ENCODE measurements at places on chromosomes 1 and 21.

DNA sequence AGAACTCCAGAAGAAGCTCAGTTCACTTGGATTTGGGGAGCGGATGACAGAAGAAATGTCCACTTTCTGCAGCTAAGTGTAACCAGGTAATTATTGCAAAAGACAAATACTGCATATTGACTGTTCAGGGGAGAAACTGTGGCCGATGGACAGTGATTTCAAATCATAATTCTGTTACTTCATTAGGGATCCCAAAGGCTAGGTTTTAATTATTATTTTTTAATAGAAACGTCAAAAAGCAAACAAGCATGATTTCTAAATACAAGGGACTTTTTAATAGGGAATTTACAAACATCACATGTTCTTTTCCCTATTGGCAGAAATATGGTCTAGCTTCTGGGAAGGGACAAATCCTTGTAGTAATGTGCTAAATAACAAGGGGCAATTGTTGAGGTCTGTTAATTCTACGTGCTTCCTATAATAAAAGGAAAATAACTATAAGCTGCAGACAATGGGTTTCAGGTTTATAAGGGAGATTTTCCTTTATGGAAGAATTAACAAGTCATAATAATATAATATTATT lies 15.5 kb downstream of the DIPK1A start:
- no peak for DNase-seq

GRCh38 chr1:185260611-185261010 lies 56.4 kb downstream of the IVNS1ABP start:
- no peak for DNase-seq

GRCh38 chr1:10114746-10115145 lies 82.0 kb downstream of the UBE4B start:
- no peak for DNase-seq

DNA sequence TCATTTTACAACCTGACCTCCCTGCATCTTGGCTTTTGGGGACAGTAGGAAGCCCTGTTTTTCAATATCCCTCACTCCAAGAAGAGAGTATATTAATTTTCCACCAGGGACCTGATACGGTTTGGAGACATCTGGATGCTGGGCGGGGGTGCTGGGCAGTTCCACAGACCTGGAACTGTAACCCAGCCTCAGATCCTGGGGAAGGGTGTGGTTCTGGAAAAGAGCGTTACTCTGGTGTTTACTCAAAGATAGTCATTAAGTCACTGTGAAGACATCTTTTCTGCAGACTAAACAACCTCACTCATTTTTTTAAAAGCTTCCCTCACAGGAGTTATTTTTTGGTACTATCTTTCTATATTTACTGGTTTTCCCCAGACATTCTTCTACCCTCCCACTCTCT lies 189.8 kb downstream of the CLIC6 start:
- no peak for DNase-seq

- no peak for DNase-seq
Observed at GRCh38 chr21:33937146-33937545, 21.5 kb upstream of the ATP5PO start.

- DNase-seq: no peak
Observed at GRCh38 chr1:18351735-18352134, 129.0 kb upstream of the KLHDC7A start.

- no peak for DNase-seq
Observed at GRCh38 chr1:88980870-88981269, 11.6 kb downstream of the KYAT3 start.

GRCh38 chr1:59105548-59106507 lies 191.1 kb upstream of the FGGY start:
- DNase-seq: no peak

GRCh38 chr21:35520856-35521255 lies 471.8 kb upstream of the RUNX1 start:
- no peak for DNase-seq

DNA sequence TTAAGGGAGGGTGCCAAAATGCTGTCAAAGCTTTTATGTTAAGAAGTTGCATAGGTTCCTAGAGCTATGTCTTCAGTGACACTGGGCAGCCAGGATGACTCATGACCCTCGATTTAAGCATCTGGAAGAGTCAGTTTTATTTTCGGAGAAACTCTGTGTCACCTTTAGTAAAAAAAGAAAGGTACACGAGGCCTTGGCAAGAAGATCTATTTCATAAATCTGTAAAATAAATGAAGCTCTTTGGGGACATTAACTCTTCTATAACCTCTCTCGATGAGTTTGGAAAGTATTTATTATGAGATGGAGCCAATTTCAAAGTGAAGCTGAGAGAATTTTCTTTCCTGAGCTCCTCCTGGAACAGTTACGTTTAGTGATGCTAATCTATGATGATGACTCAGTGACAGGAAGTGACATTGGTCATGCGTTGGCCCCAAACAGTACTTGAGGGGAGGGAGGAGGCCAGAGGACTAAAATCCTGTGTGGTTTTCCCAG lies 156.5 kb downstream of the HLX start:
- DNase-seq: peak; percentile 60

DNA sequence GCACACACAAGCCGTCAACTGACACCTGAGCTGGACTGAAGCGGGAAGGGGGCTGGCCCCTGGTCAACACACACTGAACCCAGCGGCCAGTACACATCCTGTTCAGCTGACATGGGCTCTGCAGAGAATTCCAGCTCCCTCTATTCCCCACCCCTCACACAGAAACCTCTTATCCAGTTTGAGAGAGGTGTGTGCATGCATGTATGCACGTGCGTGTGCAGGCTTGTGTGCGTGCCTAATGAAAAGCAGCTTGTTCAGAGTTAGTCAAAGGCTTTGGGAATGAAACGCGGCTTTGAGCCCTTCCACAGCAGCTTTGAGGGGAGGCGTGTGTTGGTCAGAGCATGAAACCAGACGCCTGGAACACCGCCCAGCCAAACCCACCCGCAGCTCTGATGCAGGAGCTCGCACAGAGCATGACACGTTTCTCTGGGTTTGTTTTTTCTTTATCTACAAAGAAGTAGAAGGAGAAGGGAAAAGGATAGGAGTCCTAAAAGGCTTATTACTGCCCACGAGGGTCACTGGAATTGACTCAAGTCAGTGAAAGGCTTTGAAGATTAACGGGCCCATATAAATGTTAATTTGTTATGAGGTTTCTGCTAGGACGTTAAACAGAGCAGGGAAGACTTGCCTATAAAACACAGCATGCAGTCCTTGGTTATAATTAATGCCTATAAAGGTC lies 184.2 kb downstream of the ETS2 start:
- DNase-seq: peak; percentile 41

DNA sequence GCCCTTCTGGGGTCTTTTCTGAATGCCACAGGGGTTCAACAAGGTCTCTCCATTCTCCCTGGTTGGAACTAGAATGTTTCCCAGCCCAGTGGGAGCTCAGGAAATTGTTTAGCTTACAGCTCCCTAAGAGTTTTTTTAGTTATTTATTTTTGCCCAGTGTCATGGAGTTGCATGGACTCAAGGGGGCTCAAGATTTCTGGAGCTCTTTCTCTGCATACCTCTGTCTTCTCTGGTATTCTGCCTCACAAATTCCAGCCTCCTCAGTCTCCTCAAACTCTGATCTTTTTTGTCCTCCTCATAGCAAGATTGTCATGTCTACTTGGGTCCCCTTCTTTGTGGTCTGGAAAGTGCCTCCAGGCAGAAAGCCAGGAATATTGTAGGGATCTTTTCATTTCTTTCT lies 15.9 kb upstream of the PPP2R5A start:
- DNase-seq: no peak

DNA sequence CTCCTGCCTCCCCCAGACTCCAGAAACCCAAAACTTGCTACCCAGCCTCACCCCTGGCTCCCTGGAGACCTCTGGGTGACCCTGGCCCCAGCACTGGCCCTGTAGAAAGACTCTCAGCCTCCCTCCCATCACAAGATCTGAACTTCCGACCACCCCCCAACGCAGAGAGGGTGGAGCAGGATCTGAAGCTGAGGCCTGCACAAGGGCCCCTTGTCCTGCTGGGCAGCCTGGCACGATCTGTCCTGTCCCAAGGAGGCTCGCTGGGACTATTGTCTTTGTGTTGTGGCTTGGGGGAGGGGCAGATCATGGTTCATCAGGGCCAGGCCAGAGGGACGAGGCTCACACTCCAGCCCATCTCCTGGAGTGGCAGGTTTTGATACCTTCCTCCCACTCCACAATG lies 20.0 kb downstream of the PHLDA3 start:
- no peak for DNase-seq

- DNase-seq: no peak
Observed at GRCh38 chr1:66426239-66426853, 107.6 kb upstream of the SGIP1 start.

DNA sequence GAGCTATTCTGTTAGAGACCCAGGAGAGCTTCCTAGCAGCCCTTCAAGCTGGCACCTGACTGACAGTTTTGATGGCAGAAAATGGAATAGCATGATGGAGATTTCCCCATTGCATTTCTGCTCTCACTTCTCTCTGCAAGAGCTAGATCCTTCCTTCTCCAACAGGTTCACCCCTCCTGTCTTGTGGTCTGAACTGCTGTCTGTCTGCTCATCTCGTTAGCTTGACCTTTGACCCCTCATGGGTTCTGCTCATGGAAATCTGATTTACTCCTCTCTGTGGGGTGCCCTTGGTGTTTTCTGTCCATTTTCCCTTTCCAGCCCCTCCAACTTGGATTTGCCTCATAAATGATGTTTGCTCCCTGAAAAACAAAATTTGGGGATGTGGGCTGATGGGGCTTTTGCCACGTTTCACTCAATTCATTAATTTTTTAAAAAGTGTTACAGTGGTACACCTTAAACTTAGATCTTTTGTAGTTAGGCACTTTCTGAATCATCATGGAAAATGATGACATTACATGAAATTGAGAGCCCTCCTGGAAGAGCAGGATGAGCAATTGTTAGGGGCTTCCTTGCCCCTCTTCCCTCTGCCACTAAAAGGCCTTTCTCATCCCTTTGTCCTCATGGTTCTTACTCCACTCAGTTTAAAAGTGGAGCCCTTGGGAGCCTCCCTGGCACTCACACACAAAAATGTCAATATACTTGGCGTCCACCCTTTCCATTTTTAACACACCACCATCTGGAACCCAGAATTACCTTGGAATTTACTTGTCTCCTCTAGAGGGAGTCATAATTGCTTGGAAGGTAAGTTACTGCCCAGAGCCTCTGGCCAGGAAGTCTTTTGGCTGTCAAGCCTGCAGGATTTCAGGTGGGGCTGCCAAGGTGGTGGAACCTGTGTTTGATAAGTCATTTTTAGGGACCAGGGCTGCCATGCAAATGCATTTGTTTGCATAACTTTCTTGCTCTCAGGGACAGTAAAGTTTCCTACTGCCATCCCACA lies 31.9 kb upstream of the IL19 start:
- peak; percentile 49 for DNase-seq

DNA sequence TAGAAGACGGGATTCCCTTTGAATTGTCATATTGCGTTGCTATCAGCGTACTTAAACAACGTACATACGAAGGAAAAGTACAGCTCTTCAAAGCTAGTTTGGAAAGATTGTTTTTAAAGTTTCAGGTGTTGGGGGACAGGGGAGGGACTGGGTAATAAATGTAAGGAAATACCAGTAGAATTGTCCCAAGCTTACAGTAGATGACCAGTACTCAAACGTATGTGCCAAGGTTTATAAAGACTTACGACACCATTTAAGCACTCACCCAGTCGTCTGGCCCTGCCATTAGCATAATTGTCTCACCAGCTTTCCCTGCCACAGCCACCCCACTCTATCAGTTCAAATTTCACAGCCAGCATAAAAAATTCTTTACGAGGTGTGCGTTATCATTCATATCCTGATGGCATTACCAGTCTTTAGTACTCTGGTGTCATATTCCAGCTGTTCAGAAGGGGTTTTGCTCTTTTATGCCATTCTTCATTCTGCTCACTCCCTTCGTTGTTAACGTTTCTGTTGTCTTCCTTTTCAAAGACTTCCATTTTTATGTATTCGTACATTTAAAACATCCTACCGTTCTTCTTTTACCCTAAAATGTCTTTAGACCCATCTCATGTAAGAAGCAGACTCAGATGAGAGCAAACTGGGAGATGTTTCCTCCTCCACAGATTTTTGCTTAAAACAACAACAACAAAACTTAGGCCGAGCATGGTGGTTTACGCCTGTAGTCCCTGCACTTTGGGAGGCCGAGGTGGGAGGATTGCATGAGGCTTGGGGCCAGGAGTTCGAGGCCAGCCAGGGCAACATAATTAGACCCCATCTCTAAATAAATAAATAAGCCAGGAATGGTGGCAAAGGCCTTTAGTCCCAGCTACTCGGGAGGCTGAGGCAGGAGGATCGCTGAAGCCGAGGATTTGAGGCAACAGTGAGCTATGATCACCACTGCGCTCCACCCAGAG lies 1.0 kb upstream of the HP1BP3 start:
- DNase-seq: peak; percentile 36

- DNase-seq: peak; percentile 72
Observed at GRCh38 chr21:36422279-36423098, 37.3 kb downstream of the CHAF1B start.

DNA sequence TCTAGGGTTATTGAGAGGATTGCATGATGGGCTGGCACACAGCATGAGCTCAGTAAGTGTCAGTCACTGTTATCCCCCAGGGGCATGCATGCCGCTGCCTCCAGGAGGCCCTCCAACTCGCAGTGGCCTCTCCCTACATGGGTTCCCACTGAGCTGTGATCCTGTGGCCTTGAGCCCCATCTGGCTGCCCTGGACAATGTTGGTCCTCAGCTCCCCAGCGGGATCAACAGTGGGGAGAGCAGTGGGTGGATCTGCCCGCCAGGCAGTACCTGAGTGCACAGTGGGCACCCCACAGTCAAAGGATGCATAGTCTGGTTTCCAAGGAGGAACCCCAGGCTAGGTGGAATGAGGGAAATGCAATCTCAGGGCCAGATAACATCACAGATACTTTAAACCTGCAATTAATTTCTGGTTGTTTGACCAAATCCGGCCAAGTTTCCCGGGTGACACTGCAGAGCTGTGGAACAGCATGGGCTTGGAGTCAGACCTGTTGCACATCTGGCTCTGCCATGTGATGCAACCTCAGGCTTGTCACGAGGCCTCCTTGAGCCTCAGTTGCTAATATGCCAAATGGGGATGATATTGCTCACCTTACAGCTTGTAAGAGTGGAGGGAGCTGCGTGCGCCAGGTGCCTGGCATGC lies 9.3 kb downstream of the PADI3 start:
- DNase-seq: peak; percentile 54

DNA sequence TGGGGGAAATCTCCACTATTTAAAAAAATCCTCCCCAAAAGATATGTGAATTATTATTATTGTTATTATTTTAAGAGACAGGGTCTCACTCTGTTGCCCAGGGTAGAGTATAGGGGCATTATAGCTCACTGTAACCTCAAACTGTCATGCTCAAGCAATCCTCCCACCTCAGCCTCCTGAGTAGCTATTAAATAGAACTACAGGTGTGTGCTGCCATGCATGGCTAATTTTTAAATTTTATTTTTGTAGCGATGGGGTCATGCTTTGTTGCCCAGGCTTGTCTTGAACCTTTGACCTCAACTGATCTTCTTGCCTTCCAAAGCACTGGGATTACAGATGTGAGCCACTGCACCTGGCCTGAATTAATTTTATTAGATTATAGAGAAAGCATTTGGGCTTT lies 116.8 kb downstream of the RABGAP1L start:
- no peak for DNase-seq

- no peak for DNase-seq
Observed at GRCh38 chr1:172601046-172601630, 57.8 kb upstream of the FASLG start.
